ENCODE measurements at places on chromosomes 16 and 17. TPM values are rescaled to one million over a fixed set of nuclear protein-coding genes. Genes with fewer than 3 reads are reported as not detected.

AGRP gene
- total RNA-seq = not detected

HEATR9 gene
- not detected for total RNA-seq

- no peaks in the 10 kb centered on the region for H3K27me3 ChIP-seq
- peak; percentile 54 for DNase-seq
- H3K4me1 ChIP-seq = no peaks in the 10 kb centered on the region
- no peaks in the 10 kb centered on the region for H3K36me3 ChIP-seq
- peak overlapping the region; percentile 85 for H3K27ac ChIP-seq
Measured at GRCh38 chr17:48841395-48841831, 10.6 kb downstream of the CALCOCO2 start.

DNA sequence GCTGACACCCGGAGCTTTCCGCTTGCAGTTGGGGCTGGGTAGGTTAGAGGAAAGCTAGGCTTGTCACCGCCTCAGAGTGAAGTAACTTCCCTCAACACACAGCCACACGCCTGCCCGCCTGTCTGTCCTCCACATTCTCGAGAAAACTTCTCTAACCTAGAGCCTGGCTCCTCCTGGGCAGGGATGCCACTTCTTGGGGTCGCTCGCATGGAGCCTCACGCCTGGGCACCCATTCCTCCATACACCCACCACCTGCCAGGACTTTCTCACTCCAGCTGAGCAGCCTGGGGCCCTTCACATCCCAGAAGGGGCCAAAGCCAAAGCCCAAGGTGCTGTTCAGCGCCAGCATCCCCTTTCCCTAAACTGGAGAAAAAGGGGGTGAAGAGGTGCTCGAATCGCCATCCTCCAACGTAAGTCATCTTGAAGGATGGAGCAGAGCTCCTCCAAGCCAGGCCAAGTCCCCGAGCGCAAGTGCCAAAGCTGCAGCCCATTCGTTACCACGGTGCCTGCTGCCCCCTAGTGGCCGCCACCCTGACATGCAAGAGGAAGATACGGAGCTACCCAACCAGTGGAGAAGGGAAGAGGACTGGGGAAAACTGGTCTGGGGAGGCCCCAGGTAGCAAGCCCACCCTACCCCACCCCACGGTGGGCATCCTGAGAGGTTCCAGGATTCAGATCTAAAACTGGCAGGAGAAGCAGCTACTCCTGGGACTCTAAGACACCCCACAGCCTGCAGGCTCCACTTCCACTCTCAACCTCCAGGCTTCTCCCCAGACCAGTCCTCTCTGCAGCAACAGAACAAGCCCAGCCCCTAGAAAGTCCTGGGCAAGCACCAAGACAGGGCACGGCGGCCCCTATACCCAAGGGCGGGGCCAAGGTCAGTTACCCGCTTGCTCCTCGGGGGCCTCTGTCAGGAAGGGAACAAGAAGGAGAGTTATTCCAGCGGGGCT lies 63.1 kb downstream of the MYO18A start:
- no peak overlapping the region for H3K4me3 ChIP-seq
- no peaks in the 10 kb centered on the region for H3K36me3 ChIP-seq
- DNase-seq = peak; percentile 54
- H3K27ac ChIP-seq = no peak overlapping the region
- no peaks in the 10 kb centered on the region for H3K27me3 ChIP-seq

DNA sequence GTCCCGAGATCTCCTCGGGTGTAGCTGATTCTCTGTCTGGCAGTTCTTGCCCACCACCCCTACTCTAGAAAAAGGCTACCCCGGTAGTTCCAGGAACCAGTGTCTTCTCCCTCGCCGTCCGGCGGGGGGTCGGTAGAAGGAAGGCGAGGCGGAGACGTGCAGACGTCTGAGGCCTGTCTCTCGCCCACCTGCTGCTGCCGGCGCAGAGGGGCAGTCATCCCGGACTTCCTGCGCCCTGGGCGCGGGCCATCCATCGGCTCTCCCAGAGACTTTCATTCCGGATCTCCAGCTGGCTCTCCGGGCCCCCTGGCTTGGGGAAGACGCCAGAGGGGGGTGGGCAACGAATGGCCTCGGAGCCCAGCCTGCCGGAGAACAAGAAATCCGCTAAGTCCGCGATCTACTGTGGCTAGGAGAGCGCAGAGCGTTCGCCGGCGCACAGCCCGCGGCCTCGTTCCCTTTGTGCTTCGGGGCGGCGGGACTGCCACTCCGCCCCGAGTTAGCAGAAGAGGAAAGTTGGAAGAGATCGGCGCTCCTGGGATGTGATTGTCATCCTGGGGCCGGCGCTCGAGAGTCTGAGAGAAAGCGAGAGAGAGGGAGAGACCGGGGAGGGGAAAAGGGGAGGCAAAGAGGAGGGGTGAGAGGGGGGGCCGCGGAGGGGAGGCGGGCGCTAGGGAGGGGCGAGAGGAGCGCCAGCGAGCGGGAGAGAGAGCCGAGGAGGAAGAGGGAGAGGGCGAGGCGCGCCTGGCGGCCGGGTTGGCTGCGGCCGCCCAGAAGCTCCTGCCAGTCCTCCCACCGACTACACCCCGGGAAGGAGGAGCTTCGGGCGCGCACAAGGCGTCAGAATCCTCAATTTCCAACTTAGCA lies at the start of gene IRX5:
Gene IRX5, plus strand, starts transcription at position 861 of the 864 bp plus-strand sequence. CDS start 334 bp downstream, outside the sequence.
- DNase-seq = peak; percentile 96
- H3K4me1 ChIP-seq = no peaks in the 10 kb centered on the region
- H3K36me3 ChIP-seq = no peaks in the 10 kb centered on the region
- H3K27ac ChIP-seq = peak within 1 kb of the TSS; percentile 94
- H3K27me3 ChIP-seq = no peaks in the 10 kb centered on the region
